ENCODE measurements at places on chromosomes 1 and 21.

DNA sequence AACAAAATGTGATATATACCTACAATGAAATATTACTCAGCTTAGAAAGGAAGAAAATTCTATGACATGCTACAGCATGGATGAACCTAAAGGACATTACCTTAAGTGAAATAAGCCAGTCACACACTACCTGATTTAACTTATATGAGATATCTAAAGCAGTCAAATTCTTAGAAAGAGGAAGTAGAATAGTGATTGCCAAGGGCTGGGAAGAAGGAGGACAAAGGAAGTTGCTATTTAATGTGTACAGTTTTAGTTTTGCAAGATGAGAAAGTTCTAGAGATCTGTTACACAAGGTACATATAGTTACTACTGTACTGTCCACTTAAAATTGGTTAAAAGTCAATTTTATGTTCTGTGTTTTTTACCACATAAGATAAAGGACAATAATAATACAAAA, 87.5 kb upstream of the KCTD3 start:
- DNase-seq: peak; percentile 7

GRCh38 chr1:169779970-169780369, 14.7 kb downstream of the METTL18 start:
- DNase-seq: no peak

DNA sequence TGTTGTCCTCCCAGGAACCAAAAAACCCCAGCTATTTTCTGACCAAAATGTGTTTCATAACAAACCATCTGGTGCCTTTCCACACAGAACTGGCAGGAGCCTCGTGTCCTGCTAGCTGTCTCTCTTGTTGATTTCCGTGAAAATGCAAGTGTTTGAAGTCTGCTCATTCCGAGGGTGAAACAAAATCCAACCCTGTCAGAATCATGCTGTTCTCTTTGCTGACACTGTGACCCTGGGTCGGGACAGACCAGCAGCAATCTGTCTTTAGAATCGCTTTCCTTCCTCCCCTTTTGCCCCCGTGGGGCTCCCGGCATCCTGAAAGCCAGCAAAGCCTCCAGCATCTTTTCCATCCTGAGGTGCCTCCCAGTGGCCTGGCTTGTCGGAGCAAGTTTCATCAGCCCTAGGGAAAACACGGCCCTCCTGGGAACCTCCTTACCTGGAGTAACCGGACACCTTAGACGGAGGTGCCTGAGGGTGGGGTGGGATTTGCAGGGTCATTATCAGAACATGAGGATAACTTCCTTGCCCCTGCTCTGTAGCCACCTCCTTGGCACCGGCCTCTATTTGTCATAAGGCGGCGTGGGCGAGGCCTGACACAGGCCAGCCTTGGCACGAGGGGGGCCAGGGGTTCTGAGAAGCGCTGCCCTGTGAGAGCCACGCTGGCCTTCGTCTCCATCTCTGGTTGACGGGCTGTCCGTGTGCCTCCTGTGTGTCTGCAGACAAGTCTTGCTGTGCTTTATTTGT, 24.9 kb downstream of the LDLRAP1 start:
- DNase-seq: no peak

DNA sequence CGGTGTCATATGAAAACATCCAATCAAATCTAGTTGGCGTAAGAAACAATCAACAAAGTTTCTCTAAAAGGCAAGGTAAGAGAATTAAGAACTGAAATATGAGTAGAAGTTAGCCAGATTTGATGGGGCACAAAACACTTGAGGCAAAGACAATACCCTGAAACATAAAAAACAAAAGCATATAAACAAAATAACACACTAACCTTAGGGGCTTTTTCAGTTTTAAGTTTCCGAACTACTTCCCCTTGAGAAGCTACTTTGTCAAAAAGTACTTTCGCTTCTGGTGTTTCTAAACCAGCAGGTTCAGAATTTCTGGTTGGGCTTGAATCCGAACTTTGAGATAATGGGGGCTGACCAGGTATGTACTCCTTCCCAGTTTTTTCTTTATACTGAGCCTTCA, 57.9 kb downstream of the EPRS1 start:
- no peak for DNase-seq

DNA sequence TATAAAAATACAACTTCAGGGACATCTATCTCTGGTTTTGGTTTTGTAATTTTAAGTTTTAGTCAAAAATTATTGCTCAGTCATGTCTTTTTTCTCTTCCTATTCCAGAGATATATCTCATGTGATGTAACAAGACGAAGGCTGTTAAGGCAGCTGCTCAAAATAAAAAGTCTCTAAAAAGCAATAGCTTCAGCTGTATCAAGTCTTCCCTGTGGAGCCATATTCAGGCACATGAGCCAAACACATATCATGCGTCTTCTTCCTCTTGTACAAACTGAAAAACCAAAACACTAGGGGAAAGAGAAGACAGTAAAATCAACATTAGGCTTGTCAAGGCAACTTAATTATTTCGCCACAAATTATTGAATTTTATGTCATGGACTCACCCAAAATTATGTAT, 240.7 kb downstream of the NRIP1 start:
- no peak for DNase-seq

All from HL-60 (cell line).